ENCODE measurements at places on chromosomes 2 and 18.

- DNase-seq = no peak
These were observed 37.0 kb upstream of the ATIC start for GRCh38 chr2:215274829-215275228.

DNA sequence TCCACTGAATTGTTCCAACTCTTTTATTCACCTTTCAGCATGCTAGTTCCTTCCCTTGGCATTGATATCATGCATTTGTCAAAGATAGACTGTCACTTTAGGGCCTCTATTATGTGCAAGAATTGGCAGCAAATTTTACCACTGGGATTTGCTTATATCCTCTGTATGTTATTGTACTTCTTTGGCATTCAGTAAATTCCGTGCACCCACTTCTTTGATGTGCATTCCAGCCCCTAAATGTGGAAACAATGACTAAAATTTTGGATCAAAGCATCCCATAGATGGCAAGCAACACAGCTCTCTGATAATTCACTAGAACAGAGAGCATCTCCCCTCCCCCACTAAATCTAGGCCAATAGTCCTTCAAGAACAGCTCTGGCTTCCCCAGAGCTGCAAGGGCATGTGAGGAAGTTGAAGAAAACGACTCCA is 399.0 kb upstream of the HNRNPA3 start:
- DNase-seq = no peak

DNA sequence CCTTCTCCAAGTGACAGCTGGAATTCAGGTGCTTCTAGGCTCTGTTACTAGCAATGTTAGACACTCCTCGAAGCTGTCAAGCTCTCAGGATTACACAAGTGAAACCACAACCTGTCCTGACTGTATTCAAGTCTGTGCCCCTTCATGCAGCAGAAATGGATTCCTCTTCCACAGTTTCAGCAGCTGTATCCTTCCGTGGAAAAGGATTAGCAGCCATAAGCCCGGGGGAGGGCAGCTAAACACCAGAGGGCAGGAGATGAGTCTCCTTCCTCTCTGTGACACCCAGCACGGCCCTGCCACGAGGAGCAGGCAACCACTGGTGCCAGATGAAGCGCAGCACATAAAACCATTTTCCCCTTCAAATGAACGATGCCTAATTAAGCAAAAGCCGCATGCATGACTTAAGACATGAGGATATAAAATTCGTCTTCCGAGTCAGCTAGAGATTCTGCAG is 1.2 kb downstream of the ST3GAL5 start:
- DNase-seq = peak; percentile 26

DNA sequence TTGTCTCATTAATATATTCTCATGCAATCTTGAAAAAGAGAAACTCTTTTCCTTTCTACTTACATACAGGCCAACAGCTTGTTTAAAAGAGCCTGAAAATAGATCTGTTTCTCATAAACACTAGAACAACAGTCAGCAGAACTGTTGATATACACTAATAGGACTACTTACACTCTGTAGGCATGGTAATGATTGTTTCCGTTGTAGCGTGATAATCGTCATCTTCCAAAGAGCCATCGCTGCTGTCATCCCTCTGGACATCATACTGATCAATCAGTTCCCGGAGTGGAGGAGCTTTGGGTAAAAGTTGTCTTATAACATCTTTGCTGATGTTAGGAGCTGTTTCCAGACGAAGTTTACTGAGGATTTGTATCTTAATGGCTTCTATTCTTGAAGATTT is 476 bp downstream of the MSTN start:
- no peak for DNase-seq

GRCh38 chr2:185507719-185508118 is 230.9 kb upstream of the FSIP2 start:
- DNase-seq = no peak

DNA sequence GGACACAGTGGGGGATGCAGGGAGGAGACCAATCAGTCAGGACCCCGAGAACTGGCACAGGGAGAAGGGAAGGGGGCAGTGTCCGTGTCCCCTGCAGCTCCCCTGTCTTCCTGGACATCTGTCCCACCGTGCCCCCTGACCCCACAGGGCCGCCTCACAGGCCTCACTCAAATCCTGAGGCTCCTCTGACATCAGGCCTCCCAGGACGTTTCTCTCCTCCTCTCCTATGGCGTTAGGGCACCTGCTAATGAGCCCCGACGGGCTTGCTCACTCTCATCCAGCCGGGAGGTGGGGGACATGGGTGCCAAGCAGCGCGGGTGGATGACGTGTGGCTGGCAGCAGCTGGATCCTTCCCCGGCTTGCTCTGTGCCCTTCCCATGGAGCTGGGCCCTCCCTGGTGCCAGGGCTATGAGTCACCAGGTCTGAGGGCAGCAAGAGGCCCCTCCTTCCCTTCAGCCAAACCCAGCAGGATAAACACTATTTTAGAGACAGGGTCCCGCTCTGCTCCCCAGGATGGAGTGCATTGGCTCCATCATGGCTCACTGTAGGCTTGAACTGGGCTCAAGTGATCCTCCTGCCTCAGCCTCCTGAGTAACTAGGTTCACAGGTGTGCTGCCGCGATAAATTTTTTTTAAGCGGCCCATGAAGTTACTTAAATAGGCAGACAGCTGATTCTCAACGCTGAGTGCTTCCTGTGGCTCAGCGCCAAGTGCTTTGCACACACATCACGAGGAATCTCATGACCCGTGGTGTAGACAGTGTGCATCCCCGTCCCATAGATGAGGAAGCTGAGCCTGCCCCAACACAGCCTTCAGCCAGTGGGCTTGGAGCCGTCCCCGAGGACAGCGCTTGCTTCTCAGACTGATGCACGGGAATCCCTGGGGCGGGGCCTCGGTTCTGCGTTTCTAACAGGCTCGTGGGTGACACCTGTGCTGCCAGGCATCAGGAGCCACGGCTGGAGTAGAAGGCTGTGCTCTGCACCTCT is 64.5 kb upstream of the HDAC4 start:
- DNase-seq = no peak

Measured in stimulated activated CD4-positive, alpha-beta T cell treated with anti-CD3 and anti-CD28 coated beads, Interleukin-1b, Interleukin-23, amount 100 ng/mL, for 4 hours (primary cell).